ENCODE measurements at places on chromosomes 1 and 21.
A peak's percentile ranks its signal among the peaks of the same experiment; 100 is the strongest.

- no peak for DNase-seq
Observed at GRCh38 chr1:87403061-87403820, 74.6 kb downstream of the LMO4 start.

GRCh38 chr1:215875712-215876111 lies 308.6 kb downstream of the KCTD3 start:
- no peak for DNase-seq

DNA sequence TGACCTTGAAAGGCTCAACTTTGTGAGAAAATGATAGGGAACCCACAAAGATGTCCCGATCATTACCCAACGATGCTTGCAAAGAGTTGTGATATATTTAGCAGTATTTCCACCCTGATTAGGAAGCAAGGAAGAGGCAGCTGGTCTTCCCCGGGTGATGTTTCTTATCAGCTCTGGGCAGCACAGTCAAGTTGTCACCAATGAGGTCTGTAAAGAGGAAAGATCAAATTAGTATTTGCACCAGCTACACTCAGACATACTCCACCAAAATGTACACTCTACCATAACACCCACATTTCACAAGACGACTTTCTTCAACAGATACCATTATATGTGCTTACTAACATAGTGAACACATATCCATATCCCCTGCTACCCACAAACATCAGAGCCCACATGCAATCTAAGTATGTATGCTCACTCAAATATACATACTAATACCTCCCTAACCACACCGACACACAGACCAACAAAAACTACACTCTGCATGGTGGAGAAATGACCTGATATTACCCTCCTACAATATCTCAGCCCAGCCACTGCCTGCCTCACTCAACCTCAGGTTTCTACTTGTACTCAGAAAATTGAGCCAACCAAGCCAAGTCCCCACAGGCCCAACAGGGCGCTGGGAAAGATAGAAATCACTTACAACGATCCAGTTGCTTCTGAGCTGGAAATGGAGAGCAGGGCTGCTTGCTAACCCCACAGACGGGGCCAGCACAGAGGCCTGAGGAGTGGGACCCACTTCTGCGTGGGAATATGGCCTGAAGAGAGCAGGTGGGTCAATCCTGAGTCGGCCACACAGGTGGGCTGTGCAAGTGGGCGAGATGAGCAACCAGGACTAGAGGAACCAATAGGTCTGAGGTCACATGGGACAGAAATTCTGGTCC lies 4.6 kb upstream of the BTG2 start:
- no peak for DNase-seq

DNA sequence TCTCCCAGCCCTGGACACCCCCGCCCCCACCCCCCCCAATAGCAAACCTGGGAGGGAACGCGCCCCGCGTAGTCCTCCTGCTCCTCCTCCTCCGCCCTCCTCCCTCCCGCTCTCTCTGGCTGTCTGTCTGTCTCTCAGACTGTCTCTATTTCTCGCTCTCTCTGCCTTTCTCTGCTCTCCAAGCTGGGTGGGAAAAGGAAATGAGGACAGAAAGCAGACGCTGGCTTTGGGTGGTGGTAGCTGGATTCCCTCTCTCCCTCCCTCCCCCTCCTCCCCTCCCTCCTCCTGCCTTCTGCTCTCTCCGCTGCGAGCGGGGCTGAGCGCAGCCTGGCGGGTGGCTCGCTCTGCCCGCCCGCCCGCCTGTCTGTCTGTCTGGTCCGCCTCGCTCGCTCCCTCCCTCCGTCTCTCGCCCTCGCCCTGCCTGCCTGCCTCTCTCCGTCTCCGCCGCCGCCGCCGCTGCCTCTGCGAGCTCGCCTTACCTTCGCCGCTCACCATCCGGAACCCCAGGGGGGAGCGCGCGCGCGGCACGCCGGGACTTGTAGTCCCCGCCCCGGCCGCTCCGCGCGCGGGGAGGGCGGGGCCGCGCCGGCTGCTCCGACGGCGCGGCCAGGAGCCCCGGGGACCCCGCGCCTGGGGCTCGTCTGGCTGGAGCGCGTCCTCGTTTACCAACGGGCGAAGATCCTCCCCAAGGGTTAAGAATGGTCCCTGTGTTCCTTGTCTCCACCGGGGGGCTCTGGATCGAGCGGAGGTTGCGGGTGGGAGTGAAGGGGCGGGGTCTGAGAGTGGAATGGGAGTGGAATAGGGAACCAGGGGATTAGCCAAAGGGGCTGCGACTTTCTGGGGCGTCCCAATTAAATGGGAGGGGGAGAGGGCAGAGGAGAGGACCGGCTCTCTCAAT lies at the start of gene AHDC1:
Gene AHDC1, minus strand, starts transcription at position 464 of the 898 bp plus-strand sequence. CDS start 52,029 bp downstream, outside the sequence.
- DNase-seq = peak; percentile 89

- no peak for DNase-seq
Observed at GRCh38 chr1:148308832-148309458, 156.9 kb upstream of the NBPF11 start.

DNA sequence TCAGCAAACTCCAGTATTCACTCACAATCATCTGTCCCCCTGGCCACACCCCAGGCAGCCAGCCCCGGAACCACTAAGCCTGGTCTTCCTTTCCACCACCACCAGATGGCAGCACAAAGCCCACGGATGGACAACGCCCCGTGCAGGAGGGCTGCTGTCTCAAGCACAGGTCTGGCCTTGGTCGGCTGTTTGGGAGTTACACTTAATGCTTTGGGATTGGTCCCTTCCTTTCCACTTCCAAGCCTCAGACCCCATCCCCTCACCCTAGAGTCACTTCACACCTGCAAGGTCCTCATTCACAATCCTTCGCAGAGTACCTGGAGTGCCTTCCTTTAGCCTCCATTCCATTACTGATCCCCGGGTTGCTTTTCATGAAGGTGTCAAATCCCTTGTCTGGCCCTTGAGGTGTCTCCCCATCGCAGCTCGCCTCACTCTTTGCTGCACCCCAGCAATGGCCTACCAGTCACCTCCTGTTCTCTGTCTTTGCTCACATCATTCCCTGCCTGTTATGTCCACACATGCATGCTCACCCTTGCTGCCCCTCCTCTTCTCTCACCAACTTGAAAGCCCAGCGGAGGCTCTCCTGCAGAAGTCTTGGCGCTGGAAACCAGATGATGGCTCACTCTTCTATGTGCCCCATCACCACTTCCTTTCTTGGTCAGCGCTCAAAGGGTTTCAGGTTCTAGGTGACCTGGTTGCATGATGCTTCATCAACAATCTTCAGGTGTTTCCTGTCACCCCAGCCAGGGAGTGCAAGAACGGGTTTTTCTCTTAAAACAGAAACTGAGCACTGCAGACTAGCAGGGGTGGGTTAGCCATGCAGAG lies 24.9 kb upstream of the KCNA2 start:
- peak; percentile 65 for DNase-seq

DNA sequence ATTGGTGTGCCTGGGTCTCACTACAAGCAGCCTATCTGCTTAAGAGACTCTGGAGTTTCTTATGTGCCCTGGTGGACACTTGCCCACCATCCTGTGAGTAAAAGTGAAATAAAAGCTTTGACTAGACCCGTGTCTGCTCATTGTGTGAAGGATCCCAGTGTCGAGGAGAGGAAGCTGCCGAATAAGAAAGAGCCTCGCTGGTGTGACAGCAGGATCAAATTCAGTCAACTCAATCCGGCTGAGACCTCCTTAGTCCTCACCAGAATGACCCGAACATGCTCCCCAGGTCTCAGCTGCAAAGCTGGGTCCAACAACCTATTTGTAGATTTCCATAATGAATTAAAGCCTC lies 14.8 kb downstream of the CD2 start:
- DNase-seq = no peak

DNA sequence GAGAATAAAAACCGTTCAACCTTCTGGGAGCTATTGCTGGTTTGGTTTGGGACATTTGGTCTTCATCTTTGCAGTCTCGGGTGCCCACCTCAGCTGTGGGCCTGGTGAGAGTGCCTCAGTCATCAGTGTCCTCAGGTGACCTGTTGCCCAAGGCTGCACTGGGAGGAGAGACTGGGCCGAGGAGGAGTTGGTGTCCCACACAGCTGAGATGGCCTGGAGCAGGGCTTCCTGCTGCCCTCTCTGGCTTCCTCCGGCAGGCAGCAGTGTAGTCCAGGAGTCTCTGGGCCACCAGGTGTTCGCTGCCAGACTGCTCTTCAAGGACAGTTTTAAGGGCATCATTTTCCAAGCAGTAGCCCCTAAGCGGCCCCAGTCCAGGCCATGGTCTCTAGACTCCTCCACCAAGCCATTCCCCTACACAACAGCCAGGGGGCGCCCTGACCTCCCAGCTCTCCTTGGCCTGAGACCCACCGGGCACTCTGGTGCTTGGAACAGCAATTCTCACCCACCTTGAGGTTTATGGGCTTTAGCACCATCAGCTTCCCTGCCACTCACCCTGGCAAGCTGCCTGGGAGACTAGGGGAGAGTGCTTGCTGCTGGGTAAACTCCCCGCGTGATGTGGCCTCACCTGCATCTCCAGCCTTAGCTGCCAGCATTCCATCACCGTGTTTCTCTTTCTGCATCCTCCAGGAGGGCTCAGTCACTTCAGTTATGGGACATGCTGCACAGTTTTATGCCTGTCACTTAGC lies 9.1 kb upstream of the SYTL1 start:
- DNase-seq = peak; percentile 65

DNA sequence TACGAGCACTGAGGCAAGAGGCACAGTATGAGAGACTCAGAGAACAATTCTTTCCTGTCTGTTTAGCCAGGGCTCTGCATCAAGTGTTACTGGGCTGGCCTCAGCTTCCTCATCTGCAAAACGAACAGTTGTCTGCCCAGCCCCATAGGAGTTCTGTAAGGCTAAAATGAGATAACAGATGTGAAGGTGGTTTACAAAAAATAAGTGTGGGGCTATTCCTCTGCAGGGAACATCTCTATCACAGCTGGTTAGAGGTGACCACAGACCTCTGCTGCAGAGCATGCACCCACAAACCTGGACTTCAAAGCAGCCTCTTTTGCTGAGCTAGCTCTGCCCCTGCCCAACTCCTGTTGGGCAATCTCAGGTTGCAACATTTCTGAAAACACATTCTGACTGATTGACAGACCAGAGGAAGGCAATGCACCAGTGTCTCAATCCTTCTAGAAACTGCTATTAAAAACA lies 10.5 kb upstream of the OLIG1 start:
- no peak for DNase-seq

GRCh38 chr21:45615145-45615711 lies 28.3 kb upstream of the PCBP3 start:
- no peak for DNase-seq

DNA sequence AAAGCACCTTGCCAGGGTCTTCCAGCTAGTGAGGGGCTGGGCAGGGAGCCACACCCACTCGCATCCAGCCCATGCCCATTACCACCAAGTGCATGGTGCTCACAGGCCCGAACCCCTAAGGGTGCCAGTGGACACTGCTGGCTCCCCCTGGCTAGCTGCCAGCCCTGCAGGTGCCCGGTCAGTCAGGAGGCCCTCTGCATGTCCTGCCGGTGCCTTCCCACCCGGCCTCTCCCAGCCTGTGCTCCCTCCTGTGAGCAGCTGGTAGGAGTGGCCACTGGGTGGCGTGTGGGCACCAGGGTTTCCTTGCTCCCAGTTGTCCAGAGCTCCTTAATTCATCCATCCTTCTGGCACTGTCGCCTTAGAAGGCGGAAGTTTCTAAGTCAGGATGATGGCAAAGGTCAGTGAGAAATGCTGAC lies 33.4 kb downstream of the QSOX1 start:
- peak; percentile 44 for DNase-seq

- no peak for DNase-seq
Observed at GRCh38 chr1:46219551-46220520, 16.7 kb downstream of the LURAP1 start.

- DNase-seq = no peak
Observed at GRCh38 chr1:182687361-182687760, 3.0 kb upstream of the RGS8 start.

Data from dorsolateral prefrontal cortex (tissue), 122 donors.